Stimulated activated CD4-positive, alpha-beta T cell treated with anti-CD3 and anti-CD28 coated beads, Interleukin-1b, Interleukin-23, amount 100 ng/mL, for 4 hours (primary cell): ENCODE measurements at places on chromosomes 2 and 18.

GRCh38 chr18:48802543-48803290 is 148.0 kb downstream of the SMAD7 start:
- DNase-seq, result no peak

DNA sequence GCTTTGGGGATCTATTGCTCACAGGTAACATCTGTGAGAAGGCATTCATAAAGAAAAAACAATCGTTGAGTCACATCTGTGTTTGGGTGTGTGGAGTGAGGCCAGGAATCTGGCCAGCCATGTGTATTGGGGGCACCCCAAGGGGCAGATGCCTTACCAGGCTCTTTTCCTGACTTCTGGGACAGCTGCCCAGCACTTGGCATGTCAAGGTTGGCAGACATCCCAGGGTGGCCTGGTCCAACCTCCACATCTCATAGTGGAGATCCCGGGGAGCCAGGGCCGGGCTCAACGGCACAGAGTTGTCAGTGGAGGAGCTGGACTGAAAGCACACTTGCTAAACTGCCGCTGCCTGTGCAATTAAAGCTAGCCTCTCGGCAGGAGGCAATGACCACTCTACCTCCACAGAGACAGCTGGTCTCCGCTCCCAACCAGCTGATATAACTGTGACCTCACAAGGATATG is 75.3 kb upstream of the MGAT4A start:
- DNase-seq, result no peak

DNA sequence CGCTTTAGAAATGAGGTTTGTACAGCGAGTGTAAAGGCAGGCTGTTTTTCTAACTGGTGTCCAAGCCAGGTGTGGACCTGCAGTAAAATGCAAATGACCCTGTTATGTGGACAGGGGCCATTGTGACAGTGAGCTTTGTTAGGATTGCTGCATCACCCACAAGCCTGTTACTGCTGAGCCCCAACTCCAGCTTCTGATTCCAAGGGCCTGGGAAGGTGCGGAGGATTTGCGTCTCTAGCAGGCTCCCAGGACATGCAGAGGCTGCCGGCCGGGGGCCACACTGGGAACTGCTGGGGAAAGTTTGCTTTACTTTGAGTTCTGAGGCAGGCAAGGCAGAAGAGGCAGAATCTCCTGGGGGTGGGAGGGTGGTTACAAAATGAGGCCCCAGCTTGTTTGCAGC is 164.1 kb downstream of the GLI2 start:
- no peak for DNase-seq

DNA sequence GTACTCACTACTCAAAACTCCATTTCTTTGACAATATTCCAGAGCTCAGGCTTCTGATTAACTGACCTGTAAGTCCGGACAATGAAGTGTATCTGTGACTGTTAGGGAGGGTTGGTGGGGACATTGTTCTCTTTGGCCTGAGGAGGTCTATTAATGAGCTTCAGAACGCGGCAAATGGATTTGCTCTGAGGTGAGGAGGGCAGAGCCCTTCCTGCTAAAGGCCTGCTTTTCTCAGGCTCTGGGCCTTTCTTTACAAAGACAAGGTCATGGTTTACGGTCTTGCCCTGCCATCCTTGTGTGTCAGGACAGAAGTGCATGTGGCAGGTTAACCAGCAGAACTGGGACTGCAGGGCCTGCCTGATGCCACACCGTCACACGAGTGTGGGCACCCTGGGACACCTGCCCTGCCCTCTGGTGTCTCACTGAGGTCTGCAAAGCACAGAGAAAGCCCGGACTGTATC is 7.2 kb downstream of the ALKAL2 start:
- DNase-seq, result no peak

- no peak for DNase-seq
These were observed 20.0 kb upstream of the MTCL1 start for GRCh38 chr18:8685141-8685913.

DNA sequence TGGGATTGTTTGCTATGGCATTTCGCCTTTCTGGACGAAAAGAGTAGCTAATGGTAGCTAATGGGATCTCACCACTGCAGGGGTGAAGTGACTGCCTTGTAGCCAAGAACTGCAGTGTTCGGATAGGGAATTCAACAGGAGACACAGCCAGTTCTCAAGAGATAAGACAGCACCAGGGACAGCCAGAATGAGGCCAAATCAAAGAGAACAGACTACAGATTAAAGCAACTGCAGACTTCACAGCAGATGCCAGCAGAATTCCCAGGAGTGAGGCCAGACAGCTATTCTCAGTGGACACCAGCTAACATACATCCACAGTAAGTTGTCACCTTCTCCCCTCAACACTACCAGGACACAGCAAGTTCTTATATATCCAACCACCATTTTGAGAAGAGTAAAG is 124.0 kb downstream of the PLA2R1 start:
- DNase-seq, result no peak

GRCh38 chr18:67788310-67789164 is 272.0 kb upstream of the DSEL start:
- no peak for DNase-seq

- DNase-seq, result no peak
These were observed 22.3 kb downstream of the PECR start for GRCh38 chr2:216059233-216059834.

DNA sequence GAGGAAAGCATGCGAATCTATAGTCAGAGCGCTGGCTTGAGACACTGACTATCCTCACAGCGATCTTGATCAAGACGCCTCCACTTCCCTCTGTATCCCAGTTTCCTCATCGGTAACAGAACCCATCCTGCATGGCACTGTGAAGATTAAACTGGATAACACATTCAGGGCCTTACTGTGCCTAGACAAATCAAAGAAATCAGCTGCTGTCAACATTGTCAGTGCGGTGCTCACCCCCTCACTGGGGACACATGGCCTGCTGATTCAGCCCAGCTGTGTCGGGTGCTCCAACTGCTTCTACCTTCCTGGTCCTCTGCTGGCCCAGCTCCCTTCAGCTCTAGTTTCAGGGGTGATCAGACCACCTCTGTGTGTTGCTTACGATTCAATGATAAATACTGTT is 268.6 kb upstream of the AGAP1 start:
- no peak for DNase-seq

- no peak for DNase-seq
These were observed 1602.4 kb upstream of the CELF4 start for GRCh38 chr18:39167990-39168389.

- no peak for DNase-seq
These were observed 19.0 kb downstream of the USP39 start for GRCh38 chr2:85635011-85635410.
